Stimulated activated CD8-positive, alpha-beta memory T cell treated with anti-CD3 and anti-CD28 coated beads, Interleukin-12 subunit alpha, Interleukin-12 subunit beta, amount 100 ng/mL, for 4 hours (primary cell): ENCODE measurements at places on chromosomes 12 and 14.

DNA sequence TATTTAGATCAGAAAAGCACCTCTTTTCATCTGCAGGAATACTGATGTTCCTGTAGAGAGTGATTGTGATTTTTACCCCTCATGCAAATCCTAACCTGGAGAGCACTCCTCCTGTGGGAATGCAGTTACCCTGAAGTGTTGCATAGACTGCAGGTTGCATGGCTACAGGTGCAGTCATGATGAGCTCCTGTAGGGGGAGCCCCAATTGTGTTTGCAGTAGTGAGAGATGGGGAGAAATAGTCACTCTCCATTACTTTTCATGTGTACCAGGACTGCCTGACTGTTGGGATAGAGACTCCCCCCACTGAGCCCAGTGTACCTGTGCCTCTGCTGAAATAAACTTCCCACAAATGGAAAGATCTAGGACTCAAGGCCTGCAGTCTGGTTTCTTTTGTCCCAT lies 1086.5 kb downstream of the SLC6A15 start:
- DNase-seq, result no peak

- no peak for DNase-seq
Observed at GRCh38 chr12:67692966-67693365, 44.4 kb downstream of the DYRK2 start.

DNA sequence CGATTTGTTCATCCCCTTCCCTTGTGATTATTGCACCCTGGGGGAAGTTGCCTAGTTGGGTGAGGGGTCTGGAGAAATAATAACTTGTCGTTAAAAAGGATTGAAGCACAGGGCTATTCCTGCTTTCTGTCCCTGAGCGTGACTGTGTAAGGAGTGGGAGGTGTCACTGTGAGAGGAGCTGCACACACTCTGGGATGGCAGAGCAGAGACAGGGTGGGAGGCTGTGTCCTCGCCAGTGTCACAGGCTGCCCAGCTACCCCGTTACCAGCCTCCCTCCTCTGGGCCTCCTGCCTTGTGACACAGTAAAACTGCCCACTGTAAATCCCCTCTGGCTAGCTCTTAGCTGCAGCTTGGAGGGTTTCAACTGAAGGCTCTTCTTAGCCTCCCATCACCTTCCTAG lies 460.6 kb downstream of the AACS start:
- no peak for DNase-seq

DNA sequence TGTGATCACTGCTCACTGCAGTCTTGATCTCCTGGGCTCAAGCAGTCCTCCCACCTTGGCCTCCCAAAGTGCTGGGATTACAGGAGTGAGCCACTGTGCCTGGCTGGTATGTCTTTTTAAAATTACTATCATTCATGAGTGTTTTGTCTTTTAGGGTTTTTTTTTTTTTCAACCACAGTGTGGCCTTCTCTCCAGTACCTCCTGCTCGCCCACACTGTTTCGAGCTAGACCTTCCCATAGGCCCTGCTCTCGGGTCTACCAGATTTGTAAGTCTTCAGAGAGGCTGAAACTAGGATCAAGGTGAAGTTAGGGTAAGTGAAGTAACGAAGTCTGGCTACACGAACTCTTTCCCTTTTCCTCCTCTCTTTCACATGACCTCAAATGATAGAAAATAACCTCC lies 1.5 kb downstream of the BIN2 start:
- no peak for DNase-seq

DNA sequence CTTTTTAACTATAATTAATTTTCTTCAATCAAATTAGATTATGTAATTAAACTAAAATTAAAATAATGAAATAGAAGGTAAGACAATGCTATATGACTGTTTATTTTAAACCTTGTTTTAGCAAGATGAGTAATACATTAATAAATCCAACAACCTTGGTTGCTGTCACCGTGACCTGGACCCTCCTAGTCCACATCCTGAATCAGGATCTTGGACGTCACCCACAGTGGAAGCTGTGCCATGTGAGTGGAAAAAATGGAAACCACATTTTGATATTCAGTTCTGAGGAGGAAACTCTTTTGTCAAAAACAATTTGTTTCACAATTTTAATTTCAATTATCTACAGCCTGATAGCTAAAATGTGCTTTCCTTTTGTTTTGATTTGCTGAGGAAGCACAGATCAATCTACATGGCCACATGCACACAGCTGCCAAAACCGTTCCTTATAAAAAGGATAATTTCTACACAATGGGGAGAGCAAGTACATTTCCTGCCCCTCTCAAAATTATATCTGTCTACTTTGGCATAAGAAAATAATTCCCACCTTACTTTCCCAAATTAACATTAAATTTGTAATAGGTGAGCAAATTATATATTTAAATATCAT lies 255.5 kb downstream of the RASSF9 start:
- no peak for DNase-seq

DNA sequence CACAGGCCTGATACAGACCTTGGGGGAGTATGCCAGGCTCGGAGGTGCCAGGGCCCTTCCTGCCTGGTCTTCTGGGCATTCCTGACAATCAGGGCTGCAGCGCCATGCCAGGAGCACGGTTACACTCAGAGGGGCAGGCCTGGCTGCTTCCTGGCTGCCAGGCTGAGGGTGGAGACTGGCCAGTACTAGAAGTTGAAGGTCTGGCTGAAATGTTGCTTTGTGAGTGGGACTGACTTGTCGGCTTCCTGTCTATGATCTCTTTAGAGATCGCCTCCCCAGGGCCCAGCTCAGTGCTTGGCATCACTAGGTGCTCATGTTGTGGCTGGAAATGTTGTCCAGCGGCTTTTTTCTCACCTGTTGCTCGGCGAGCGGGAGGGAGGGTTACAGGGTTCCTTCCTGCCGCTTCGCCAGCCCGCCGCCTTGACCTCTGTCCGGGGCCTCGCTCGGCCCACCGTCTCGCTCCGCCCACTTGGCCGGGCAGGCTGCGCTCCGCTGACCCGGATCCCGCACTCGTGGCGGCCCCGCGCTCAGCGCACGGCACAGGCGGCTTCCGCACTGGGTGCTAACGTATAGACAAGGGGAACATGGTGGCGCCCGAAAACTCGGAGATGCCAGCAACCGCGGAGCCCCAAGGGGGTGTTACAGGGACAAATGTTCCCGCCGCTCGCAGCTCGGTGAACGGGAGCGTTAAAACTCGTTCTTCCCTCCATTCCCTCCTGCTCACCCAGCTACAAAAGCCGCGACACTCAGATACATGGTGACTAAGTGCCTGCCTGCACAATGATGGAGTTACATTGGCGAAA lies 32.6 kb downstream of the PAPLN start:
- DNase-seq, result no peak

DNA sequence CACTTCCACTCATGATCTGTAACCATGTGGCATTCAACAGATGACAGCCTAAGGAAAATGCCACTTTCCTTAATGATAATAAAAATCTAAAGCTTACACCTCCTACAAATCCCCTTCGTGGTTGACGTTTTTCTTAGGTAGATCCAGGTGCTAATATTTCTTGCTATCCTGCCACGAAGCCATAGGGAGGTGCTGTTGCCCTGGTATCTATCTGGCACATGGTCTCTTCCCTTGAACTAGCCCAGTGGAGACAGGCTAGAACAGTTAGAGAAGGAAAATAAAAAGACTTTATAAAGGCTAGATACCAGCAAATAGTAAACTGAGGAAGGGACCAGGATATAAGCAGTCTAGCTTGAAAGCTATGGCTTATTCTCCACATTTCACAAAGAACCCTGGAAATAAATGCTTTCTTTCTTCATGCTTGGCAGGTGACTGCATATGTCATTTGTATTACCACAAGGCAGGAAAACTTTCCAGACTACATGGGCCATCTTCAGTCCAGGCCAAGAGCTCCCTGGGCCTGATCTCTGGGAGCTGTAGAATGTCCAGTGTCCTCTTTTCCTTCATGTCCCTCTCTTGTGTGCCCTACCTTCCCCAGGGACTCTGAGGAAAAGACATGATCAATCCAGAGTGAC lies 15.3 kb downstream of the SPIC start:
- no peak for DNase-seq

- no peak for DNase-seq
Observed at GRCh38 chr12:131457331-131458047, 253.4 kb upstream of the SFSWAP start.

DNA sequence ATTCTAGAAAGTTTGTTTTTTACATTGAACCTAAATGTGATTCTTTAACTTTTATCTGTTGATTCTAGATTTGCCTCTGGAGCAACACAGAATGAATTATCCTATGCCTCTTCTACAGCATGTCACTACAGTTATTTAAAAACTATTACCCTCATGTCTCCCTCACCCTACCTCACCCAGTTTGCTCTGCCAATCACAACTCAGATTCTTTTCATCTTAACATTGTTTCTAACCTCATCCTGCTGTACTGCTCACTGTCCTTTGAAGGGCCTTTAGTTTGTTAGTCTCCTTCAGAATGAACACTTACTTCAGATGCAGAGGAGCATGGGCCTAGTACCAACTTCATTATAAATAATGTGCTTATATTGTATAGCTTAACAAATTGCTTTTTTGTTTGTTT lies 21.5 kb downstream of the YLPM1 start:
- DNase-seq, result no peak

DNA sequence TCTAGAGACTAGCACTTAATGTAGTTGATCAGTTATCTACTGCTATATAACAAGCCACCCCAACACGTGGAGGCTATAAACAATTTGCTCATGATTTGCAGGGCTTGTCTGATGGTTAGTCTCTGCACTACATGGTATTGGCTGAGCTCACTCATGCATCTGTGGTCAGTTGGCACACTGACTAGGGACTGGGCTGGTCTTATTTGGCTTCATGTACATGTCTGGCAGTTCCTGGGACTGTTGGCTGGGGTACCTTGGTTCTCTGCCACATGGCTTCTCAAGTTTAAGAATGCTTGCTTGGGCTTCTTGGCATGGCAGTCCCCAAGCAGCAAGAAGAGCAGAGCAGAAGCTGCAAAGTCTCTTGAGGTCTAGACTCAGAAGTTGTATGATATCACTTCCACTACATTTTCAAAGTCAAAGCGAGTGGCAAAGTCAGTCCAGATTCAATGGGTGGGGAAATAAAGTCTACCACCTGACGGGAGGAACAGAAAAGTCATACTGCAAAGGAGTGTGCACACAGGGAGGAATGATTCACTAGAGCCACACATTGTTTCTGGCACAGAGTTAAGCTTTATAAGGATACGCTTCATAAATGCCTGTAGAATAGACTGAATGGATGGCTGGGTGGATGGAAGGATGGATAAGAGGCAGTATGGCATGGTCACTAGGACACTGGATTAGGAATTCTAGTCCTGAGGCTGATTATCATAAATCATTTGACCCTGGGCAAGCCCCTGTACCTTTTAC lies 44.8 kb upstream of the PTHLH start:
- no peak for DNase-seq

DNA sequence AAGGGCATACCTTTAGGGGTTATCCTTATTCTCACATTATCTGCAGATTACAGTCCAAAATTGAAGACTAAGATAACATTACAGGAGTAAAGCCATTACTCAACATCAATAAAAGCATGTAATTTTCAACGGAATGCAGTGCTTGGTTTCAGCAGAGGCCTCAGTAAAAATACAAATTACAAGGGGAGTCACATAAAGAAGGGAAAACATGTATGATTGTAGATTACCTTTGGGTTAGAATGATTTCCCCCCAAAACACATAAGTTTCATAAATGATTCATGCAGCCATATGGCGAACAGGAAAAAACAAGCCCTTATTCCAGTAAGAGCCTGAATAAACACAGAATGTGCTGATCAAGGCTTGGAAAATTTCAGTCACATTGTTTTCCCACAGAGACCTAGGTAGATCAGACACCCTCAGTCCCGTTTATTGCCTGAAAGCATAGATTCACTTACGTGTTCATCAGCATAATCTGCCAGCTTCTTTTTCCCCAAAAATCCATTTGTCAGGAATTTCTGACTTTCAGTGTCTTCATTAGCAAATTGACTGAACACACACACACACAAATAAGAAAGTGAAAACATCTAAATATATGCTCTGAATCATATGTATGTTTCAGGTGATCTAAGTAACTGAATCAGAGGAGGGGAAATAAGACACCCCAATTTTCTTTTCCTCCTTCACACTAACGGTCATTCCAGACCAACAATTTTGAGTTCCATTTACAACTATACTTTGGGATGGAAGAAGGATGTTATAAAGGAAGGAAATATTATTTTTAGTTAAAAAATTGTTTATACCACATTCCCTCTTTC lies 37.5 kb downstream of the SLC38A4 start:
- DNase-seq, result no peak

DNA sequence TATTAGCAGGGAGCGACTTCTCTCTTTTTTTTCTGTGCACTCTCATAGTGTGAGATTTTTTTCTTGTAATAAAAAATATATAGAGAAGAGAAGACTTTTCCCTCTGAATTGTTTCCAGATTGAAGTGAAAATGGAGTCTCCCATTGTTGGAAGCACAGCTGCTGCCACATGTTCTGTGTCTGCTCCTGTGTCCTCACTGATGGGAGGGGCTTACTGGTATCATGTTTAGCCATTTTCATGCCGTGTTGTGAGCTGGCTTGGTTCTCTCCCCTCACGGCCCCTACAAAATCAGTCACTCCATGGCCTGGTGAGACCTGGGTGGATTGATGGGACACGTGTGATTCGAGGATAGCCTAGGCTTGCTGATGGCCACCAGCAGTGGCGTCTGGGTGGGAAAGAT lies 379.7 kb upstream of the DDHD1 start:
- no peak for DNase-seq

- peak; percentile 73 for DNase-seq
Observed at GRCh38 chr12:110582276-110583136, 612 bp downstream of the PPTC7 start.

GRCh38 chr14:99393059-99393655 lies 87.5 kb downstream of the SETD3 start:
- no peak for DNase-seq

- DNase-seq, result no peak
Observed at GRCh38 chr12:111596985-111597830, 1.9 kb downstream of the ATXN2 start.

- no peak for DNase-seq
Observed at GRCh38 chr14:32259368-32260013, 56.4 kb upstream of the RNU6-8 start.

- no peak for DNase-seq
Observed at GRCh38 chr14:92527721-92528120, 14.1 kb downstream of the RIN3 start.

- no peak for DNase-seq
Observed at GRCh38 chr12:74665690-74666089, 128.1 kb downstream of the ATXN7L3B start.

DNA sequence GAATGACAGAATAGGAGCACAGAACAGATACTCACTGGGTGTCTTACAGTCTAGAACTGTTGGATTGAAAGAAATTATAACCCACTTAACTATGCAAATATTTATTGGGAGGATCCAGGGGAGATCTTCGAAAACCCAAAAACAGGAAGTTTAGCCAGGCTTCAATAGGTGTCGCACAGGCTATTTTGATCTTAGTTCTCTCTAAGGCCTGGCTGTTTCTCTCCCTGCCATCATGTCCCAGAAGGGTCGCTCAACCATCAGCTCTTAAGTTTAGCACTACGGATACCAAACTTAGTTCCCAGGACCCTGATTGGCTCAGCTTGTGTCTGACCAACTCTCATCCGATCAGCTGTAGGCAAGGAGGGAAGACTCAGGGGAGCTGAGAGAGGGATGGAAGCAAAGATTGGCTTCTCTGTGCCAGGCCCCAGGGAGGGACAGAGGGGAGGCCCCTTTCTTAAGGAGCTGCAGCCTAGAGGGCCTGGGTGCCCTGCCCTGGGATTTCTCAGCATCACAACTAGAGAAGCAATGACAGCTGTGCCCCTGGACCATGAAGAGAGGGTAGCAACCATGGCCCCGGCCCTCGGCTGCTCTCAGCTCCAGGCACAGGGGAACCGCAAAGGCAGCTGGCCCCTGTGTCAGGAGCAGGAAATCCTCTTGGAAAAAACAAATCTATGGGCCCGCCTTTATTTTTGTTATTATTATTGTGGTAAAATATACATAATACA lies 13.5 kb downstream of the PHETA1 start:
- no peak for DNase-seq
